ENCODE measurements at places on chromosomes 7 and 10.

DNA sequence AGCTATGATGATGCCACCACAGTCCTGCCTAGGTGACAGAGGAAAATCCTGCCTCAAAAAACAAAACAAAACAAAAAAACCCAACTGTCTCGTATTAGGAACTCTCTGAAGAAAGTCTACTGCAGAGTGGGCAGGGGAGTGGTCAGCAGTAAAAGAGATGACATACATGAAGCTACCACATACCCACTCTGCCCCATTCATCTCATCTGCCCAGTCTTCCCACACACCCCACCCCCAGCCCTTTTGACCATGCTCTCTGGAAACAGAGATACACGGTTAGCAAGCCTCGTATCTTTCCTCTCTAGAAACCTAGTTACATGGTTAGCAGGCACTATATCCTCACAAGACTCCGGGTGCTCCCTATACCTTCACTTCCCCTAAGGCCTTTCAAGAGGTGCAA is 8.3 kb downstream of the SLC37A3 start:
- DNase-seq = no peak

GRCh38 chr7:106793015-106793975 is 71.8 kb upstream of the PIK3CG start:
- DNase-seq = peak; percentile 58

DNA sequence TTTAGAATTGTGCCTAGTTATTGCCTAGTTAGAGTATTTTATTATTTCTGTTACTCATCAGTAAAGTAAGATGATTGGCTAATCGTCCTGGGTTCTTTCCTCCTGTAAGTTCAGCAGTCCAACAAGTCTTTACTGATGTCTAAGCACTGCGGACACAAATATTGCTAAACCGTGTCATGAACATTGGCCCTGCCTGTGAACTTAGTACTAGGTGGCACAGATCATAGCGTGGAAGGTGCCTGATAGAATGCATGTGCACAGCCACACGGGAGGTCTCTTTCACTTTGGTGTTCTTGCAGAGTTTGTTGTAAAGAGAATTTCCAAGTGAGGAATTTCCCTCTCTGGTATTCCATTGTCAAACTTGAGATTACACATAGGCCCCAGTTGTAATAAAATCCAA is 38.0 kb downstream of the RBM33 start:
- DNase-seq = no peak

GRCh38 chr10:122285506-122286444 is 14.7 kb downstream of the BTBD16 start:
- no peak for DNase-seq

GRCh38 chr10:69486922-69487730 is 35.9 kb downstream of the TSPAN15 start:
- no peak for DNase-seq

DNA sequence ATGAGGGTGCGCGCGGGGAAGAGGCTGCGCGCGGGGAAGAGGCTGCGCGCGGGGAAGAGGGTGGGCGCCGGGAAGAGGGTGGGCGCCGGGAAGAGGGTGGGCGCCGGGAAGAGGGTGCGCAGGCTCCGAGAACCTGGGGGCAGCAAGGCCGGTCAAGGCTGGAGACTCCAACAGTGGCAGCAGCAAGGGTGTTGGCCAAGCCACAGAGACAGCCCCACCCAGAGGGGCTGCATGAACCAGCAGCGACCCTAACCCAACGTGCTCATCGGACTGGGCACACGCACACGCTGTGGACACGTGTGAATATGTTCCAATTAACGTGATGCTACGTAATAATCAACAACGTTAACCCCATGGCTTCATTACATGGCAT is 48.8 kb downstream of the DIP2C start:
- DNase-seq = no peak

GRCh38 chr7:44348300-44348699 is 22.9 kb upstream of the CAMK2B start:
- peak; percentile 71 for DNase-seq

GRCh38 chr7:5429857-5430611 is 6.4 kb upstream of the TNRC18 start:
- DNase-seq = peak; percentile 15

DNA sequence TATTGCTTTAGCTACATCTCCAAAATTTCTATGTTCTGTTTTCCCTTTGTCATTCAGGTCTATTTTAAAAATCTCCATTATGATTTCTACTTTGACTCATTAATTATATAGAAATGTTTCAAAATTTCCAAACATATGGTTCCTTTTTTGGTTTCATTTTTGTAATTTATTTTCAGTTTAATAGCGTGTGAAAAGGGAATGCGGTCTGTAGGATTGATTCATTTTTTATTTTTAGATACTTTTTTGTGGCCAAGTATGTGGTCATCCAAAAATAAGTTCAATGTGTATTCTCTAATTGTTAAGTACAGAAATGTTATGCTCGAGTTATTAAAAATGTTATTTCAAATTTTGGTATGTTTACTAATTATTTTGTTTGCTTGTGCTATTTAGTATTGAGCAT is 72.5 kb upstream of the ANKRD1 start:
- no peak for DNase-seq

- no peak for DNase-seq
Measured at GRCh38 chr7:88396948-88397322, 90.2 kb upstream of the STEAP4 start.
